ENCODE measurements at places on chromosomes 5 and 9. TPM values are rescaled to one million over a fixed set of nuclear protein-coding genes. Genes with fewer than 3 reads are reported as not detected.

The FCN2 gene
- not detected for total RNA-seq

The PITX1 gene
- 40.8 TPM for total RNA-seq

The TESK1 gene
- total RNA-seq = 25.2 TPM

The SNCAIP gene
- total RNA-seq = not detected

- DNase-seq = no peak
- no peaks in the 10 kb centered on the region for H3K36me3 ChIP-seq
- no peaks in the 10 kb centered on the region for H3K27me3 ChIP-seq
- H3K4me1 ChIP-seq = peaks cover 25% of the 10 kb centered on the region
- H3K4me3 ChIP-seq = peak overlapping the region; percentile 68
These were observed 819 bp downstream of the ADRA1B start for GRCh38 chr5:159916841-159917761.

The ELAVL2 gene
- total RNA-seq = 10.9 TPM

DNA sequence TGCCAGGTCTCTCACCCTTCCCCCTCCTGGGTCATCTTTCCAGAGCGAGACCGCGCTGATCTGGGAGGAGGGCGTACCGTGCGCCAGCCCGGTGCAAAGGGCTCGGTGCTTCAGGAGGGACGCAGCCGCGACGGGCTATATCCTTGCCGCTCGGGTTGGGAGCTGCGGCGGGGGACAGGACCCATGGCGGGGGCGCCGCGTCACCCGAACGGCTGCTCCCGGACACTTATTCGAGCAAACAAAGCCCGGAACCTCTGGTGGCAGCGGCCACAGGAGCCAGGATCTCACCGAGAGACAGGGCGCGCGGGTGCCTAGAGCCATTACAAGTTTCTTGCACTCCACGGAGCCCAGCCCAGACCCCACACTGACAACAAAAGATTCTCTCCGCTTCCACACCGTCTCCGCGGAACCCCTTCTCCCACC, 1.3 kb downstream of the SEMA6A start:
- DNase-seq = no peak
- H3K36me3 ChIP-seq = no peaks in the 10 kb centered on the region
- H3K27me3 ChIP-seq = peaks cover 56% of the 10 kb centered on the region
- peaks cover 11% of the 10 kb centered on the region for H3K4me1 ChIP-seq
- peak overlapping the region; percentile 68 for H3K4me3 ChIP-seq

- no peaks in the 10 kb centered on the region for H3K27me3 ChIP-seq
- no peak overlapping the region for H3K4me3 ChIP-seq
These were observed 11.5 kb upstream of the JMY start for GRCh38 chr5:79224286-79224984.

- DNase-seq = no peak
- no peak overlapping the region for H3K27ac ChIP-seq
- H3K36me3 ChIP-seq = no peaks in the 10 kb centered on the region
- H3K27me3 ChIP-seq = no peaks in the 10 kb centered on the region
- H3K4me1 ChIP-seq = peaks cover 9% of the 10 kb centered on the region
- H3K4me3 ChIP-seq = no peak overlapping the region
These were observed 5.4 kb upstream of the CNTRL start for GRCh38 chr9:121069396-121069795.

The WDR41 gene
- total RNA-seq = 13.5 TPM

- no peak for DNase-seq
- H3K36me3 ChIP-seq = peaks cover 1% of the 10 kb centered on the region
- H3K4me3 ChIP-seq = no peak overlapping the region
- H3K27ac ChIP-seq = no peak overlapping the region
- no peaks in the 10 kb centered on the region for H3K27me3 ChIP-seq
These were observed 118.1 kb downstream of the TRIO start for GRCh38 chr5:14261235-14261634.

- H3K4me3 ChIP-seq = peak overlapping the region; percentile 68
- H3K4me1 ChIP-seq = peaks cover 11% of the 10 kb centered on the region
- H3K27me3 ChIP-seq = peaks cover 57% of the 10 kb centered on the region
- no peak overlapping the region for H3K27ac ChIP-seq
These were observed 866 bp upstream of the SEMA6A start for GRCh38 chr5:116575326-116576052.

- H3K4me1 ChIP-seq = no peaks in the 10 kb centered on the region
- no peaks in the 10 kb centered on the region for H3K36me3 ChIP-seq
- H3K27ac ChIP-seq = no peak overlapping the region
- H3K4me3 ChIP-seq = no peak overlapping the region
- H3K27me3 ChIP-seq = no peaks in the 10 kb centered on the region
- DNase-seq = no peak
These were observed 190.1 kb downstream of the ATPSCKMT start for GRCh38 chr5:10059556-10059955.
